ENCODE measurements at places on chromosomes 2 and 18.

DNA sequence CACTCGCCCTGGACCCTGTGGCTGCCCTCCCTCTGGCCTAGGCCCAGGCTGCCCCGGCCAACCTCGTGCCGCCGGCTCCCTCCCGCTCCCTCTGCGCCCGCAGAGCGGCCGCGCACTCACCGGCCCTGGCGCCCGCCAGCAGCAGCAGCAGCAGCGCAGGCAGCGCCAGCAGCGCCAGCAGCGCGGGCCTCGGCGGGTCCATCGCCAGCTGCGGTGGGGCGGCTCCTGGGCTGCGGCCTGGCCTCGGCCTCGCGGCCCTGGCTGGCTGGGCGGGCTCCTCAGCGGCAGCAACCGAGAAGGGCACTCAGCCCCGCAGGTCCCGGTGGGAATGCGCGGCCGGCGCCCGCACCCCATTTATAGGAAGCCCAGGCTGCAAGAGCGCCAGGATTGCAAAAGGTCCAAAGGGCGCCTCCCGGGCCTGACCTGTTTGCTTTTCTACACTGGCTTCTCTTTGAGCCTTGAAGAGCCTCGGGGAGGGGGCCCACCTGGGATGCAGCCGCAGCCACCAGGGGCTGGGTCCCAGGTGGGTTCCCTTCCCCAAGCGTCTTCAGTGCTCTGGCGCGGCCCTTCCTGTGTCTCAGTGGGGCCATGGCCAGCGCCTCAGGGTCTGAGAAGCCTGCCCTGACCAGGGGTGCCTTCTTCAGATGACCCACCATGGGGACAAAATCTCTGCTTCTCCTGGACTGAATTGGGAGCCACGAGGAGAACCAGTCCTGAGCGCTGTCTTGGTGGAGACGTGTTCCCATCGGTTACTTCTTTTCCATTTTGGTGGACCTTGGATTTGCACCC, at the start of gene APOB:
Gene APOB (minus strand): TSS at position 330 of the 789 bp plus-strand sequence. CDS start 128 bp downstream, at position 202.
- DNase-seq: no peak

GRCh38 chr2:143698888-143699570, 569.8 kb downstream of the ARHGAP15 start:
- no peak for DNase-seq

- DNase-seq: no peak
Observed at GRCh38 chr18:24031916-24032315, 17.4 kb downstream of the TTC39C start.

GRCh38 chr2:219429958-219430606, 4.6 kb upstream of the SPEG start:
- no peak for DNase-seq

DNA sequence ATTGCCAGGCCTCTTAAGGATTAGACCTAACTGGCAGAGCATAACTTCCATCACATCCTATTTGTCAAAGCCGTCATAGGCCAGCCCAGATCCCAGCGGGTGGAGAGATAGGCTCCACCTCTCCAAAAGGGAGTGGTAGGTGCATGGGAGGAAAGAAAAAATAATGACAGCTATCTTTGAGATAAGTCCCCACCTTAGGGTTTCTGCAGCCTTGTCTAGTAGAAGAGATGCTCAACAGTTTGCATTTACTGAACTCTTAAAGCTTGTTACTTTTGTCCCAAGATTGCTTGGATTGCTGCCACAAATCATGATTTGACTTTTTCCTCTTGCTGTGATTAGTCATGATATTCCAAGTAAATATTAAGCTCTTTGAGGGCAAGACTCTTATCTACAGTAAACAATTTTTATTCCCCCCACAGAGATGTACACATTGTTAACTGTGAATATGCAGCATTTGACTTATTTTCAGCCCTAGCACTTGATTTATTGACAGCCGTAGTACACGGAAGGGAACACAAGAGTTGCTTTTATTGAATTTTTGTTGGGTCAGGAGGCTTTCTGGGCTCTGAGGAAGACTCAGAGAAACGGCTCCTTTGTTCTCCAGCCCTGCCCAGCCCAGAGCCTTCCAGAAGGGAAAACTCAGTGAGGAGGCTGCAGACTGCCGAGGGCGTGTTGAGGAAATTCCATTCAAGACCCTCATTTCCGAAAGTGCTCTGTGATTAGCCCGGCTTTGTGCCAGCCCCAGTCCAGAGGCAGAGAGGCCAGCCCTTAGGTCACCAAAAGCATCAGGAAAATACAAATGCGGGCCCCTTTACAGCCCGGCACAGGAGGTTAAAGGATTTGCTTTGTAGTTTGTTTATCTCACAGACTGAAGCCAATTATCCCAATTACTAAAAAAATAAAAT, 75.5 kb upstream of the ZNF532 start:
- peak; percentile 68 for DNase-seq

DNA sequence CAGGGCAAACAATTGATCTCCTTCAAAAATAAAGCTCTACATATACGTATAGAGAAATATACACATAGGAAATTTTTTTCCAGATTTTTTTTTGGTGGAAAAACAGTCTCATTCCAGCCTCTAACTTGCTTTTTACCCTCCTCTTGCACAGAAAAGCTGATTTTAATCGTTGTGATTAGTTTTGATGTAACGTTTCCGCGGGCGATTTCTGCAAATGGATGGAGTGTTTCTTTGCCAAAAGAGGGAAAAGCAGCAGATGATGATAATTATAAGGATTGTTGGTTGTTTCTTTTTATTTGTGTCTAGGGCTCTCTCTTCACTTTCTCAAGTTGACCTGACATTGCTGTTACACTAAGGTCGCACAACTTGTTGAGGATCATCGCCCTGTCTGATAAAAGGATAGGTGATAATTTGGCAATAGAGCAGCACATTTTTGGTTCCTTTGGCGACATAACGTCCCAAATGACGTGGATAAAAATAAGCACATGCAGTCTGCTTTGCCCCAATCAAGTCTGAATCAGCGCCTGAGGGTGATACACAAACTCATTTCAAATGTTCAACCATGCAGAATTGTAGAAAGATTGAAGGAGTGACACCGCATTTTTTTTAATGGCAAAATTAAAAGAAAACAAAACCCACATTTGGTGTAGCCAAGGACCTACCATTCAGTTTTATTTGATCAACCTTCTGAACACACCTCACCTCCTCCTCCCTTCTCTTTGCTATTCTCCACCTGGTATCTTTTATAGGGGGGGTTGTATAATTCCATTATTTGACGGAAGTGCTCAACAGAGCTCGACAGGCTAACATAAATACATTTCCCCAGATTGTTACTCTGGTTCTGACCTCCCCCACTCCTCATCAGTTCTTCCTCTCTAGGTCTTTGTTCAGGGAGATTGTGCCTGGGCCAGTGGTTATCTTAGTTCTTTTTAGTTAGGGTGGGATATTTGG, 109.6 kb upstream of the KCTD1 start:
- no peak for DNase-seq

- DNase-seq: no peak
Observed at GRCh38 chr18:22468554-22468891, 50.8 kb upstream of the CTAGE1 start.

- DNase-seq: no peak
Observed at GRCh38 chr2:178884440-178884839, 77.2 kb upstream of the TTN start.

- DNase-seq: no peak
Observed at GRCh38 chr18:48771641-48772375, 179.0 kb downstream of the SMAD7 start.

- no peak for DNase-seq
Observed at GRCh38 chr2:218980735-218981389, 4.1 kb downstream of the FEV start.

- DNase-seq: peak; percentile 63
Observed at GRCh38 chr2:30127016-30127893, 19.6 kb upstream of the YPEL5 start.

GRCh38 chr2:33555681-33556080, 43.4 kb downstream of the FAM98A start:
- DNase-seq: no peak

DNA sequence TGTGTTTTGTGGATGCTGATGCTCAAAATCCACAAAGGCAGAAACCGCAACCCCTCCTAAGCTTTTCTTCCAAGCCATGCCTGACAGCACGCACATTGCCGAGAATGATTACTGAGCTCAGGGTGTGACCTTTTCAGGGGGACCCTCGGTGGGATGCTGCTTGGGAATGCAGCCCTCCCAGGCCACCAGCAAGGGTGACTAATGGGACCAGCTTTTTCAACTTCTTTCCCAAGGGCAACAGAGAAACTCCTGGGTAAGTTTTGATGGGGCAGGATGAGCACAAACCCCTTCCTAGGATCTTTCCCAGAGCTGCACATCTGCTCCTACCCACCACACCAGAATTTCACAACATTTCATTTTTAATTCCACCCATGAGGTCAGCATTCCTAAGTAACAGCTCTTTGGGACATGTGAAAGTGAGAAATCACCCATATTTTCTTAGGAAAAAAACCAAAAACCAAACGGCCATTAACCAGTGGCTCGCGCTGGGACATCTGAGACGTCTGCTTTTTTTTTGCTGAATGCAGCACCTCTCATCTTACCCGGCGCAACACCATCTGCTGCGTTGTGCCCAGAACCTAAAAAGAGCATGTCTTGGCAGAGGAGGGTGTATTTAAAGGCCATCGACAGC, 119.0 kb downstream of the ARL4C start:
- DNase-seq: peak; percentile 98

- peak; percentile 1 for DNase-seq
Observed at GRCh38 chr18:73060666-73061288, 193.0 kb upstream of the NETO1 start.

GRCh38 chr2:8472545-8473323, 209.1 kb upstream of the ID2 start:
- no peak for DNase-seq

DNA sequence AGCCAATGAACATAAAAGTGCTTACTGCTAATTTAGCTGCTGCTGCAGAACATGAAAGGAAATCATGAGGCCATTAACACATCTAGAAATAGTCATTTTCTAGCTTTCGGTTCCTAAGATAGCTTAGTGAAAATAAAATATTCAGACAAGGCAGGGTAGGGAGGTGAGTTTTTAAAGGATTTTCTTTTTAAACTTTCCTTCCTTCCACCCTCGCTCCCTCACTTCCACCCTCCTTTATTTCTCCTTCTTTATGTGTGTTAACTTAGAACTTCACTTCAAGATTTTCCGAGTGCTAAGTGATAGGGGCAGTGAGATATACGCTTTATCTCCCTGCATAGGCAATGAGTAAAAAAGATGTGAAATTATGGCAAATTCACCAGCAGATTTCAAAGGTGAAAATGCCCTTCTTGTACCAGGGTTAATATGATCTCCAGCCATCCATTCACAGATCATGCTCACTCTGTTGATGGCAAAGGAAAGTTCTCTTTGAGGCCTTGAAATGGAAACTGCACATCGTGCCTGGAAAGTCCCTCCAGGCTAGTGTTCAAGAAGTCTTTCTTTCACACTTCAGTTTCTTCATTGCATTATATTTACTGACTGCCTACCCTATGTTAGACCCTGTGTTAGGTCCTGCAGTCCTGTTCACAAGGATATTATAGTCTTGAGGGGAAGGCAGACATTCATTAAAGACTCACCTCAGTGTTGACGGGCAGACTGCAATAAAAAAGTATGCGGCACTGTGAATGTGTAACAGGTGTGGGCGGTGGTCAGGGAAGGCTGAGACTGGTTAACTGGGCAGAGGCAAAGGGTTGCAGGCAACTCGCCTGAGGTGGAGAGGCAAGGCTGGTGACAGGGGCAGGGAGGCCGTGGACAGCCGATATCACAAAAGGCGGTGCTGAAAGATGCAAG, 200.8 kb downstream of the PLCL1 start:
- no peak for DNase-seq

DNA sequence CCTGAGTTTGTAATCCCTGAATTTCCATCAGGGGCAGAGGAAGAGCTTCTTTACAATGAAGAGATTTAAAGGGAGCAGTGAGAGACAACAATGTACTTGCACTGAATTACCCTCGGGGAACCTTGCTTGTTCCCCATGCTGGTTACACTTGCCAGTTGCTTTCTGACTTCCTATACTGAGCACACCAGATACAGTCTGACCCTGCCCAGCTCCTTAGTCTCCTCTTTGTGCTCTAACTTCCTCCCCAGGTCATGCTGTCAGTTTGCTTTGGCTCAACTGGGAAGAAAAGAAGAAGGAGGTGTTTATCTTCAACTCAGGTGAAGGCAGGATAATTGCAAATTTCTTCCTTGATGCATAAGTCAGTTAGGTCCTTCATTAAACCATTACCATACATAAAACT, 658.4 kb downstream of the NYAP2 start:
- DNase-seq: no peak

- no peak for DNase-seq
Observed at GRCh38 chr18:49059028-49059834, 108.5 kb upstream of the SMAD7 start.

GRCh38 chr18:80046011-80046410, 11.8 kb downstream of the RBFA start:
- DNase-seq: no peak

GRCh38 chr2:128324008-128324896, 5.6 kb upstream of the HS6ST1 start:
- no peak for DNase-seq

GRCh38 chr2:231883468-231883881, 42.7 kb downstream of the NPPC start:
- DNase-seq: peak; percentile 73

- DNase-seq: peak; percentile 82
Observed at GRCh38 chr2:223967981-223968380, 10.7 kb downstream of the MRPL44 start.

DNA sequence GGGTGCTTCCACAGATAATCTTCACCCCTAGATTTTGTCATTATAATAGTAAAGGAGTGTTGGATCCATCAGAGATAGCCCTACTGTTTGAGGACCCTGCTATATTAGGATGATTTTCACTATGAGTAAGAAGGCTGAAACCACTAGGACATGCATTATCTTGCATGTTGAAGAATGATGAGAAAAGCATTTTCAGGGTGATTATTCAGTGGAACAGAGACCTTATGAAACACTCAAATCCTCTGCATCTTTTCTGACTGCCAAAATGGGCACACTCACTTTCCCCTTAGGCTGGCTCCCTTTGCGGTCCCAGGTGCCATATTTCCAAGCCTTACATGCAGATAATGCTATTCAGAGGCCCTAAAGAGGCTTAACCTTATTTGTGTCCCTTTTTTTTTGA, 296.9 kb downstream of the RND3 start:
- DNase-seq: no peak

- peak; percentile 98 for DNase-seq
Observed at GRCh38 chr2:55899881-55900280, 23.7 kb downstream of the EFEMP1 start.

DNA sequence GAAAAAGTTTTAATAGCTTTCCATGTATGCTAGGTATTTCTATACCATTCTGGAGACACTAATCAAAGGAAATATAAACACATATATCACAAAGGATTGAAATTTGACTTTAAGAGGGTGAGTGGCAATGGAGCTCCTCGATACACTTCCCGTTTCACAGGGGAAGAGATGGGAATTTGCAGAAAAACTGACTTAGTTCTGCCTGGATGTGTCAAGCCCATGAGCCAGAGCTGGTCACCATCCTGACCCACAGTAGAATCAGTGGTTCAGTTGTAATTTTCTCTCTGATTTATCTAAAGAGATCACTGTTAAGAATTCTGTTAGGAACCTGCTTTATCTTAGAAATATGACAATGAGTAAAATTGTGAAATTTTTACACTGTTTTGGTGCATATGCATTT, 34.2 kb downstream of the PLCL1 start:
- DNase-seq: no peak

- DNase-seq: no peak
Observed at GRCh38 chr2:224875841-224876240, 159.7 kb upstream of the CCDC195 start.

Measured in fibroblast of upper back skin (primary cell).